ENCODE measurements at places on chromosomes 5 and 9. TPM values are rescaled to one million over a fixed set of nuclear protein-coding genes. Genes with fewer than 3 reads are reported as not detected.

- H3K36me3 ChIP-seq, result no peaks in the 10 kb centered on the region
- no peak overlapping the region for H3K27ac ChIP-seq
- no peak overlapping the region for H3K4me3 ChIP-seq
- no peak for DNase-seq
- H3K27me3 ChIP-seq, result no peaks in the 10 kb centered on the region
- H3K4me1 ChIP-seq, result no peaks in the 10 kb centered on the region
Observed at GRCh38 chr5:95410279-95410678, 19.1 kb downstream of the FAM81B start.

GRCh38 chr9:111657051-111657450 lies 4.4 kb upstream of the GNG10 start:
- DNase-seq, result no peak
- no peak overlapping the region for H3K27ac ChIP-seq
- H3K27me3 ChIP-seq, result no peaks in the 10 kb centered on the region
- peaks cover 11% of the 10 kb centered on the region for H3K36me3 ChIP-seq
- H3K4me1 ChIP-seq, result peaks cover 7% of the 10 kb centered on the region

GRCh38 chr5:137498736-137499505 lies at the start of gene SPOCK1:
Gene SPOCK1, minus strand, starts transcription at chr5:137499326.
- peaks cover 13% of the 10 kb centered on the region for H3K4me1 ChIP-seq
- no peak within 1 kb of the TSS for H3K27ac ChIP-seq
- peaks cover 27% of the 10 kb centered on the region for H3K27me3 ChIP-seq
- no peaks in the 10 kb centered on the region for H3K36me3 ChIP-seq

GRCh38 chr9:31290731-31291130 lies 1093.7 kb upstream of the ACO1 start:
- no peaks in the 10 kb centered on the region for H3K36me3 ChIP-seq
- no peak overlapping the region for H3K27ac ChIP-seq
- H3K4me3 ChIP-seq, result no peak overlapping the region
- DNase-seq, result no peak

GRCh38 chr5:146466521-146467349 lies 19.6 kb downstream of the TCERG1 start:
- H3K4me1 ChIP-seq, result no peaks in the 10 kb centered on the region
- no peaks in the 10 kb centered on the region for H3K27me3 ChIP-seq
- H3K36me3 ChIP-seq, result peaks cover 51% of the 10 kb centered on the region
- no peak for DNase-seq
- no peak overlapping the region for H3K27ac ChIP-seq

- H3K36me3 ChIP-seq, result peaks cover 32% of the 10 kb centered on the region
- no peak for DNase-seq
- no peaks in the 10 kb centered on the region for H3K27me3 ChIP-seq
- no peak overlapping the region for H3K4me3 ChIP-seq
- no peak overlapping the region for H3K27ac ChIP-seq
Observed at GRCh38 chr9:69046723-69047122, 11.2 kb downstream of the FXN start.

GRCh38 chr9:74503219-74503618 lies 6.1 kb downstream of the RORB start:
- no peak overlapping the region for H3K4me3 ChIP-seq
- no peaks in the 10 kb centered on the region for H3K36me3 ChIP-seq
- H3K27me3 ChIP-seq, result peaks cover 39% of the 10 kb centered on the region
- no peak for DNase-seq
- no peak overlapping the region for H3K27ac ChIP-seq

GRCh38 chr5:114006582-114006981 lies 355.3 kb upstream of the KCNN2 start:
- DNase-seq, result no peak
- no peaks in the 10 kb centered on the region for H3K4me1 ChIP-seq
- no peak overlapping the region for H3K27ac ChIP-seq
- no peaks in the 10 kb centered on the region for H3K36me3 ChIP-seq
- no peak overlapping the region for H3K4me3 ChIP-seq

- H3K4me3 ChIP-seq, result no peak overlapping the region
- DNase-seq, result no peak
- no peaks in the 10 kb centered on the region for H3K4me1 ChIP-seq
- H3K27ac ChIP-seq, result no peak overlapping the region
- H3K36me3 ChIP-seq, result peaks cover 17% of the 10 kb centered on the region
Observed at GRCh38 chr5:80865551-80865950, 94.6 kb upstream of the RASGRF2 start.

DNA sequence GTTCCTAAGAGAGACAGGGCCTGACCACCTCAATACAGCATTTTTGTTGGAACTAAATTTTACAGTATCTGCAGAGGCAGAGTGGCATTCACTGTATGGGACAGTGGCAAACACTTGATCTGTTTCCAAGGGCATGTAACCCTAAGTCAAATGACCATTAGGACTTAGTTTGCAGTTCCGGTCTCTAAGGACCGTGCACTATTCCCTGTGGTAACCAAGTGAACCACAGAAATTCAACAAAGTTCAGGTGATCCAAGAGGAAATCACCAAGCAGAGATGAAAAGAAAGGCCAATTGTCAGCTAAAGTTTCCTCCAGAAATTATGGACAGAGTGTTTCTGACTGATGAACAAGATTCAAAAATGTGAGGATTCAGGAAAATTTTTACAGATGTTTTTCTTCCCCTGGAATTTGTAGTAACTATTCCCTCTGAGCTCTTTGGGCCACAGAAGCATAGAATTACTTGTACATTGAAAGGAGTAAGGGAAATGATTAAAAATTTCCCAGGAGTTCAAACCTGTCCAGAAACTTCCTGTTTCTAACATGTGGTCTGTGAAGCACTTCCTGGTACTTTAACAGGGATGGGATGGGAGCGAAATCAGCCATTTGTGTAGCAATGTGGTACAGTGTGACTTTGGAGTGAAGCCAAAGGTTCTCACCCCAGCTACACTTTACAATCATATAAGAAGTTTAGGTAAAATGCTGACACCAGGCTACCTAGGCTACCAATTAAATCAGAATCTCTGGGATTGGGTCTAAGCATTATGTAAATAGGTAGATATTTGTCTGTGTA lies 266.1 kb upstream of the MAP3K1 start:
- H3K4me3 ChIP-seq, result no peak overlapping the region
- H3K4me1 ChIP-seq, result peaks cover 50% of the 10 kb centered on the region
- no peak overlapping the region for H3K27ac ChIP-seq
- no peaks in the 10 kb centered on the region for H3K27me3 ChIP-seq
- no peaks in the 10 kb centered on the region for H3K36me3 ChIP-seq

DNA sequence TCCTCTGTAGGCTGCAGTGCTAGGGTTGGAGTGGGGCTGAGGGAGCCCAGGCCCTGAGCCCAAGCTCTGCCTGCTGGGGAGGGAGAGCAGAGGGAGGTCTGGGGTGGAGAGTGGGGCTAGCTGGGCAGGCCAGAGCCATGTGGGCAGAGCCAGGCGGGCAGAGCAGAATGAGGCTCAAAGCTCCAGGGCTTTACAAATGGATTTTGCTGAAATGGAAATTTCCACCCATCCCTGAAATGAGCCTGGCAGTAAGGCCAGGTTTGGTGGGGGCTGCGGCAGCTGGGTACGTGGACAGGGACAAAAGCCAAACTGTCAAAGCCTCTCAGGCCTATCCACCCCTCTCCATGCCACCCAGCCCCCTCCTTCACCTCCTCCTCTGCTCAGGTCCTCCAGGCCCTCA lies 74.2 kb upstream of the ARAP3 start:
- peaks cover 79% of the 10 kb centered on the region for H3K27me3 ChIP-seq
- H3K4me3 ChIP-seq, result no peak overlapping the region
- no peaks in the 10 kb centered on the region for H3K36me3 ChIP-seq
- no peak overlapping the region for H3K27ac ChIP-seq

- no peaks in the 10 kb centered on the region for H3K4me1 ChIP-seq
- H3K36me3 ChIP-seq, result no peaks in the 10 kb centered on the region
- H3K27ac ChIP-seq, result no peak overlapping the region
- H3K4me3 ChIP-seq, result no peak overlapping the region
Observed at GRCh38 chr9:18549772-18550171, 75.8 kb downstream of the ADAMTSL1 start.

DNA sequence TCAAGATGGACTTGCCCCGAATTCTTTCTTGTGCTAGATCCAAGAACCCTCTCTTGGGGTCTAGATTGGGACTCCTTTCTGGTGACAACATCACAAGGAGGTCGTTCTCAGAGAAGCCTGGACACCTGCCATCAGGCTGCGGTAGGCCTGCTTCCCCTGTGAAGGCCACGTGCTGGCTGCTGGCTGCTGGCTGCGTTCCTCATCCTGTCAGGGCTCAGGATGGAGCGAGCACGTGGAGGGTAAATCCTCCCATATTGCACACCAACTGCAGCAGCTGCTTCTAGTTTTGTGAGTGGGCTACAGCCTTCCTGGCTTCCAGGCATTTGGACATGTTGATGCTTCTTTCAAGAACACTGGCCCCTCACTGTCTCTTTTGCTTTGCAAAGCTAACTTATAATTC lies 95.6 kb downstream of the HSPA4 start:
- H3K36me3 ChIP-seq, result no peaks in the 10 kb centered on the region
- no peaks in the 10 kb centered on the region for H3K27me3 ChIP-seq
- no peak overlapping the region for H3K4me3 ChIP-seq
- no peak for DNase-seq
- no peaks in the 10 kb centered on the region for H3K4me1 ChIP-seq
- H3K27ac ChIP-seq, result no peak overlapping the region

- H3K27ac ChIP-seq, result no peak overlapping the region
- H3K27me3 ChIP-seq, result peaks cover 3% of the 10 kb centered on the region
- H3K4me1 ChIP-seq, result no peaks in the 10 kb centered on the region
- H3K36me3 ChIP-seq, result no peaks in the 10 kb centered on the region
- DNase-seq, result no peak
Observed at GRCh38 chr5:123474228-123474627, 37.7 kb upstream of the CSNK1G3 start.

The TEX48 gene
- total RNA-seq, result not detected

The LRRTM2 gene
- 0.32 TPM for total RNA-seq

The MARVELD2 gene
- total RNA-seq, result 24.8 TPM

The CDH9 gene
- not detected for total RNA-seq

The UAP1L1 gene
- 5.0 TPM for total RNA-seq

The IL3 gene
- not detected for total RNA-seq

The SLC25A2 gene
- 0.85 TPM for total RNA-seq

The FAM151B gene
- 3.3 TPM for total RNA-seq

The SLC6A3 gene
- not detected for total RNA-seq

The FOXD4L5 gene
- total RNA-seq, result not detected

The TMEM245 gene
- 52.2 TPM for total RNA-seq

The CDH12 gene
- total RNA-seq, result 0.38 TPM
